ENCODE measurements at places on chromosomes 16 and 17. TPM values are rescaled to one million over a fixed set of nuclear protein-coding genes. Genes with fewer than 3 reads are reported as not detected.

Gene KRT33A
- total RNA-seq: not detected

Gene ASB16
- 3.3 TPM for total RNA-seq

Gene TSPOAP1
- total RNA-seq: 3.6 TPM

Gene HOXB4
- 1.3 TPM for total RNA-seq

Gene CNP
- total RNA-seq: 25.8 TPM

Gene EPX
- total RNA-seq: 0.09 TPM

Gene TMEM235
- total RNA-seq: 0.04 TPM

Gene PRSS33
- not detected for total RNA-seq

Gene PPP1R27
- 43.4 TPM for total RNA-seq

Gene KRT17
- total RNA-seq: 1.6 TPM

Gene HSF4
- total RNA-seq: 3.0 TPM

Gene TNFRSF13B
- total RNA-seq: not detected

Gene VTN
- 0.58 TPM for total RNA-seq

Gene HBZ
- total RNA-seq: 0.93 TPM

Gene SPATA22
- 0.40 TPM for total RNA-seq

Gene KLHDC4
- total RNA-seq: 18.4 TPM

Gene KRTAP2-1
- not detected for total RNA-seq

Gene SPATA32
- total RNA-seq: 0.04 TPM

Gene HOXB6
- 0.84 TPM for total RNA-seq

Gene SMTNL2
- 88.9 TPM for total RNA-seq

Gene FBXL19
- total RNA-seq: 6.3 TPM

Gene CEP20
- total RNA-seq: 27.0 TPM

Gene SRL
- 365 TPM for total RNA-seq
